Effector memory CD8-positive, alpha-beta T cell (primary cell): ENCODE measurements at places on chromosomes 16 and 17.
A peak's percentile ranks its signal among the peaks of the same experiment; 100 is the strongest.

DNA sequence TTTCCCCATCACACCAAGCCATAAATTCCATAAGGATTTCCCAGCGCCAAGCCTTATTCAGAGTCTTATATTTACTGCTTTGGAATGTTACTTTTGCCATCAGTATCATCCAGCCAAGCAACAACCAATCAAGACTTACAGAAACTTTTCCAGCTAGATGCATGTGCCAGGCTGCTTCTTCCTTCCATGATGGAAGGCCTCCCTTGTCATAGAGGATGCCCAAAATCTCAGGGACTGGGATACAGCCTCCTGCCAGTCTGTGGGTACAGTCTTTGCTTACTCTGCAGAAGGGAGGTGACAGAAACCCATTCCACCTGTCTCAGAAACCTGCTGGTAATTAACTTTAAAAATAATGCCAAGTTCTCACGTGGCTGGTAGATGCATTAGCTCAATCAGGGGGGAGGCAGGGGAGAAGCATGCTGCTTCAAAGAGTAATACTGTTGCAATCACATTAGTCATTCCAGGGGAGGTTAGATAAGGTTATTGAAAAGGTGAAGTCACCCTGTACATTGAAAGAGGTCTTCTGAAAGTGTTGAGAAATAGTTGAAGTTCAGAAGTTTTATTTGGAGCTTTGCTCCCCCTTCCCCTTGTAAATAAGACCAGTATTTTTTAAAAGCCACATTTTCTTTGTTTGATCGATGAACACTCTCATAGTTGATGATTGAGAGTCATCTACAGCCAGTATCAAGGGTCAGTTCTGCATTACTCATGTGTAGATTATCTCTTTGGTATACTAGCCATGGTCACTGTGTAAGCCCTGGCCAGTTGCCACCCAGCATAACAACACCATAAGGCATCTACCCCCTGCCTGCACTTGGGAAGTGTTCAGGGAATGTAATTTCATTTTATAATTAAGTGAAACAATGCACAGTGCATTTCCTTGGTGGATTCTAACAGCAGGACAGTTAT is 22.2 kb downstream of the HLF start:
- no peaks in the 10 kb centered on the region for H3K27me3 ChIP-seq
- H3K27ac ChIP-seq = no peak overlapping the region
- H3K36me3 ChIP-seq = no peaks in the 10 kb centered on the region

- no peak for DNase-seq
- no peak overlapping the region for H3K4me3 ChIP-seq
- no peaks in the 10 kb centered on the region for H3K4me1 ChIP-seq
These were observed 313.3 kb upstream of the XYLT1 start for GRCh38 chr16:17784073-17784472.

GRCh38 chr16:68369168-68369567 is 58.3 kb downstream of the PRMT7 start:
- no peak for DNase-seq
- H3K4me1 ChIP-seq = peaks cover 39% of the 10 kb centered on the region
- peaks cover 10% of the 10 kb centered on the region for H3K36me3 ChIP-seq
- H3K27me3 ChIP-seq = peaks cover 18% of the 10 kb centered on the region
- peak overlapping the region; percentile 72 for H3K4me3 ChIP-seq
- H3K27ac ChIP-seq = peak overlapping the region; percentile 87

DNA sequence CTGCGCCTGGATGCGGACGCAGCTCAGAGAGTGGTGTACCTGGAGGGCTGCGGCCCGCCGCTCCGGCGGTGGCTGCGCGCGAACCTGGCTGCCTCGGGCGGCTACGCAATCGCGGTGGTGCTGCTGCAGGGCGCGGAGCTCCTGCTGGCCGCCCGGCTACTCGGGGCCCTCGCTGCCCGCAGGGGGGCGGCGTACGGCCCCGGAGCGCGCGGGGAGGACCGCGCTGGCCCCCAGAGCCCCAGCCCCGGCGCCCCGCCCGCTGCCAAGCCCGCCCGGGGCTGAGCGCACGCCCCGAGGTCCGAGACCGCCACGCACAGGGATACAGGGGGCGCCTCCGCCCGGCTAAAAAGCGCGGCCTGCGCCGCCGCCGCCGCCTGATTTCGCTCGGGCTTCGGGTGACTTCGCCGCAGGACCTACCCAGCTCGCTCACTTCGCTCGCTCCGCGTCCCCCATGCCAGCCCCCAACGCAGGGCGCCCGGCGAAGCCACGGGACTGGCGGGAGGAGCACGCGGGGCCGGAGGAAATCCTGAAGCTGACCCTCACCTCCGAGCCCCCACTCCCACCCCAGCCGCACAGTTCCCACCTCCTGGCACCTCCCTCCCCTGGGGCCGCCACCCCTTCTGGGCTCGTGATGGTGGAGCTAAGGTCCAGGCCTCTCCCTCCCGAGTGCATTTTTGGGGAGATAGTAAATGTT is 8.2 kb downstream of the PDE6G start:
- no peaks in the 10 kb centered on the region for H3K4me1 ChIP-seq
- H3K27me3 ChIP-seq = peaks cover 41% of the 10 kb centered on the region
- no peak for DNase-seq
- no peak overlapping the region for H3K27ac ChIP-seq
- no peak overlapping the region for H3K4me3 ChIP-seq
- H3K36me3 ChIP-seq = no peaks in the 10 kb centered on the region

GRCh38 chr16:79542237-79542774 is 58.2 kb downstream of the MAF start:
- H3K4me3 ChIP-seq = no peak overlapping the region
- DNase-seq = no peak
- no peak overlapping the region for H3K27ac ChIP-seq
- no peaks in the 10 kb centered on the region for H3K27me3 ChIP-seq

DNA sequence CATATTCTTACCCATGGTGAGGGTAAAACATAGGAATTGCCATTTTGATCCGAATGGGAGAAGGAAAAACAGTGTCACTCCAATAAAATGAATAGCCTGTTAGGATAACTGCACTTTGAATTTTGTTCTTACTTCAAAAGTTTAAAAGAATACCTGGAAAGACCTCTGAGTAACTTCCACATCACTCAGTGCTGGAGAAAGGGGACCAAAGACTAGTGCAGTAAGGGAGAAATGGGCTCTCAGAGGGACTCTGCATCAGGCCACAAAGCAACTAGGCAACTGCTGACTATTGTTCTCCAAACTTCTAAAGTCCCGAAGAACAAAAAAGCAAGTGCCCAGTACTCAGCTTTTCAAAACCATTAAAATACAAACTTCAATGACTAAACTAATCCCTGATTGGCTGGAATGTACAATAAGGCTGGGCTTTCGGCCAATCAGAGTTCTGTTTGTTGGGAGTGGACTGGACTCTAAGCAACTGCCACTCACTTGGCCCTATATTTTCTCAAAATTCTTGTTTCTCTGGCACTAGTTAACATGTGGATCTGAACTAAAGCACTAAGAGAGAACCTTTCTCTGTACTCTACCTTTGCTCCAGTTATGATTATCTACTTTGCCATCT is 6.2 kb downstream of the DNAJC7 start:
- no peak overlapping the region for H3K4me3 ChIP-seq
- H3K27me3 ChIP-seq = no peaks in the 10 kb centered on the region
- no peak overlapping the region for H3K27ac ChIP-seq
- DNase-seq = no peak
- peaks cover 44% of the 10 kb centered on the region for H3K4me1 ChIP-seq

DNA sequence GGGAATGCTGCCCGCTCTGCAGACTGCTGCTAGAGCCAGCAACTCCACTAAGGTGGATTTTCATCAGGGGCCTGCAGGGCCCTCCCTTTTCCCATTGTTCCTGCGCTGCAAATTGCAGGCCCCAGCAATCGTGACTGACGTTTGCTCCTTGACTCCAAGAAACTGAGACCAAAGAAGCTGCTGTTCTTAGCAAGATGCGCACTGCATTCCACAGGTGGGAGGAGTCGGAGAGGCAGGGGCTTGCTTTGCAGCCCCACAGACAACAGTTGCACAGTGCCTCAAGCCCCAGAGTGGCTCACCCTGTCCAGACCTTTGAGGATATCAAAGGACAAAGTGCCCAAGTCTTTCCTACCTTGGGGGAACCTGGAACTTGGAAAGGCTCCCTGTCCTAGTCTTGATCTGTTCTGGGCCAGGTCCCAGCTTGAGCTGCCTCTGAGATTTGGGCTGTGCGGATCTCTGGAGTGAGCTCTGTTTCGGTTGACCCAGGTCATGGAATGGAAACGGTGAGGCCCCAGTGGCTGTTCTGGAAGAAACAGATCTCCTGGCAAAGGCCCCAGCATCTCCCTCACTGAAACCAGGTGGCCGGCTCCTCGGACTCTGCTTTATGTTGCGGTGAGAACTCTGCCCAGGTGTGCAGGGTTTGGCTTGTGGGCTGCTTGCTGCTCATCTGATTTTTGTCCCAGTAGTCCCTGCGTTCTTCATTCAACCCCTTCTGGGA is 24.9 kb downstream of the PLCD3 start:
- H3K36me3 ChIP-seq = peaks cover 41% of the 10 kb centered on the region
- H3K27ac ChIP-seq = no peak overlapping the region
- H3K4me1 ChIP-seq = no peaks in the 10 kb centered on the region
- no peak for DNase-seq

DNA sequence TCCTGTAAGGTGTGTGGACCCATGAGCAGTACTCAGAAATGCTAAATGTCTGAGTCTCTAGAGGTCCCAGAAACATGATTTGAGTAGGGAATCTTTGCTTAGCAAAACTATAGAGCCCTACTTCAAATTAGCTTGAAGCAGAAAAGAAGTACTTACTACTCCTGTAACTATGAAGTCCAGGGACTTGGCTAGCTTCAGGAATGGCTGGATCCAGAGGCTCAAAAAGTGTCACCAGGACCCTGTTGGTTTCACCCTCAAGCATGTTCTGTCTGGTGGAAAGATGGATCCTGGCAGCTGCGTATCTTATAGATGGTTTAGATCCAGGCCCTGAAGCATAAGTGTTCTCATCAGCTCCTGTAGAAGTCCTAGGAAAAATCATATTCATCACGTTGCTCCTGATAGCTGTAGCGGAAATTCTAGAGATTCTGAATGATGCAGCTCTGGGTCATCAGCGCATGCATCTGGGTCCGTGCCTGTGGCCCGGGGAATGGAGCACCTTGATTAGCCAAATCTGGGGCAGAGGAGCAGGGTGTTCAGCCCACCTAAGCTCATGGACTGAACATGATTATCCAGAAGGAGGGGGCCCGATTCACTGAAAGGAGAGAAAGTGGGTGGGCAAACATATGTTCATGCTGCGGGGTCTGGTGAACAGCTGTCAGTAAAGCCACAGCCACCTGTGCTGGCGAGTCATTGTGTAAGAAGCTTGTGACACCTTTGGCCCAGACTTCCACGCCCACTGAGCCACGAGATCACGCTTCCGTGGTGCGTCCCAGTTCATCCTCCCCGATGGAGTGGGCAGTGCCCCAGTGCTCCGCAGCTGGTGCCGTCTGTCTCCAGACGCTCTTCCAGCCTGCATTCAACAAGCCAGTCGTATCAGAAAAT is 260.6 kb downstream of the CPPED1 start:
- H3K4me3 ChIP-seq = no peak overlapping the region
- no peaks in the 10 kb centered on the region for H3K27me3 ChIP-seq
- no peaks in the 10 kb centered on the region for H3K36me3 ChIP-seq

- no peak for DNase-seq
- no peak overlapping the region for H3K4me3 ChIP-seq
- H3K27ac ChIP-seq = no peak overlapping the region
- H3K36me3 ChIP-seq = no peaks in the 10 kb centered on the region
- no peaks in the 10 kb centered on the region for H3K27me3 ChIP-seq
- no peaks in the 10 kb centered on the region for H3K4me1 ChIP-seq
These were observed 85.6 kb downstream of the KCNJ2 start for GRCh38 chr17:70254735-70255460.

GRCh38 chr16:90053902-90054500 is 23.1 kb downstream of the PRDM7 start:
- H3K27ac ChIP-seq = no peak overlapping the region
- no peaks in the 10 kb centered on the region for H3K36me3 ChIP-seq
- DNase-seq = no peak
- H3K4me1 ChIP-seq = peaks cover 3% of the 10 kb centered on the region
- H3K4me3 ChIP-seq = no peak overlapping the region
- H3K27me3 ChIP-seq = no peaks in the 10 kb centered on the region

- peaks cover 4% of the 10 kb centered on the region for H3K36me3 ChIP-seq
- no peak overlapping the region for H3K27ac ChIP-seq
- H3K27me3 ChIP-seq = peaks cover 37% of the 10 kb centered on the region
- DNase-seq = no peak
- peak overlapping the region; percentile 33 for H3K4me3 ChIP-seq
These were observed 52.6 kb downstream of the PIMREG start for GRCh38 chr17:6496640-6497441.

GRCh38 chr17:74163836-74164235 is 39.6 kb upstream of the RPL38 start:
- peaks cover 44% of the 10 kb centered on the region for H3K27me3 ChIP-seq
- no peaks in the 10 kb centered on the region for H3K36me3 ChIP-seq
- H3K4me3 ChIP-seq = no peak overlapping the region
- H3K27ac ChIP-seq = no peak overlapping the region
- DNase-seq = no peak

- peaks cover 61% of the 10 kb centered on the region for H3K4me1 ChIP-seq
- H3K27ac ChIP-seq = peak overlapping the region; percentile 44
- DNase-seq = no peak
- H3K36me3 ChIP-seq = peaks cover 38% of the 10 kb centered on the region
These were observed 126.3 kb downstream of the ZNF778 start for GRCh38 chr16:89343501-89344457.

DNA sequence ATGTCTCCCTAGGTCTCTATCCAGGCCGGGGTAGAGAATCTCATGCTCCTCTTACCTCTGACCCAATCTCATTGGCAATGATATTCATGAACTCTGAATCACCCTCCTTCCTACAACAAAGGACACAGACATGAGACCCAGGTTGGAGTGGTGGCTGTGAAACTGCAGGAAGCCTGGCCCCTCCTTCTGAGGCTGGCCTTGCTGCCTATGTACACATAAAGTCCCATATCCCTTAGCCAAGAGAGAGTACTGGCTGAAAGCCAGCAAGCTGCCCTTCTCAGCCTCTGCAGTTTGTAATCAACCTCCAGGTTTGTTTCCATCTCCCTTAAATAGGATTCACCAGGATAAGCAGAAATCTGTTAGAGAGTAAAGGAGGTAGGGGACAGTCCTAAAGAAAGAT is 10.6 kb downstream of the AARSD1 start:
- no peak for DNase-seq
- H3K27me3 ChIP-seq = no peaks in the 10 kb centered on the region
- H3K4me3 ChIP-seq = no peak overlapping the region
- H3K36me3 ChIP-seq = peaks cover 81% of the 10 kb centered on the region
- no peaks in the 10 kb centered on the region for H3K4me1 ChIP-seq

GRCh38 chr16:73794994-73795393 is 501.6 kb upstream of the PSMD7 start:
- no peaks in the 10 kb centered on the region for H3K36me3 ChIP-seq
- no peak overlapping the region for H3K27ac ChIP-seq
- H3K27me3 ChIP-seq = no peaks in the 10 kb centered on the region

DNA sequence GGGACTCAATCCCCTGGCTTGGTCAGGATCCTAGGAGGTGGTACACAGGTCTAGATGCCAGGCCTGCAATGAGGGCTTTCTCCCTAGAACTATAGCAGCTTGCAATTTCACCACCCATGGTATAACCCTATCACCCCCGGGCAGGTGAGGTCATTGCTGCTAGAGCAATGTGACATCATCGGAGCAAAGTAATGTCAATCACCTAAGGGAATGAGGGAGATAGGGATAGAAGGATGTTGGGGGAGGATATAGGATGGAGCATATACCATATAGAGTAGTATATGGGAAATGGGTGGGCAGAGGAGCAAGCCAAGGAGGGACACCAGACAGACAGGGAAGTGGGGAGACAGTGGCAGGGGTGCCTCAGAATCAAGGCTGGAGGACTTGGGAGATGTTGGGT is 3.3 kb downstream of the KCNH4 start:
- H3K36me3 ChIP-seq = peaks cover 21% of the 10 kb centered on the region
- no peak for DNase-seq
- H3K4me1 ChIP-seq = peaks cover 19% of the 10 kb centered on the region
- no peak overlapping the region for H3K4me3 ChIP-seq
